Stimulated activated CD4-positive, alpha-beta T cell treated with anti-CD3 and anti-CD28 coated beads, Interleukin-1b, Interleukin-23, amount 100 ng/mL, for 24 hours (primary cell): ENCODE measurements at places on chromosomes 2 and 18.

DNA sequence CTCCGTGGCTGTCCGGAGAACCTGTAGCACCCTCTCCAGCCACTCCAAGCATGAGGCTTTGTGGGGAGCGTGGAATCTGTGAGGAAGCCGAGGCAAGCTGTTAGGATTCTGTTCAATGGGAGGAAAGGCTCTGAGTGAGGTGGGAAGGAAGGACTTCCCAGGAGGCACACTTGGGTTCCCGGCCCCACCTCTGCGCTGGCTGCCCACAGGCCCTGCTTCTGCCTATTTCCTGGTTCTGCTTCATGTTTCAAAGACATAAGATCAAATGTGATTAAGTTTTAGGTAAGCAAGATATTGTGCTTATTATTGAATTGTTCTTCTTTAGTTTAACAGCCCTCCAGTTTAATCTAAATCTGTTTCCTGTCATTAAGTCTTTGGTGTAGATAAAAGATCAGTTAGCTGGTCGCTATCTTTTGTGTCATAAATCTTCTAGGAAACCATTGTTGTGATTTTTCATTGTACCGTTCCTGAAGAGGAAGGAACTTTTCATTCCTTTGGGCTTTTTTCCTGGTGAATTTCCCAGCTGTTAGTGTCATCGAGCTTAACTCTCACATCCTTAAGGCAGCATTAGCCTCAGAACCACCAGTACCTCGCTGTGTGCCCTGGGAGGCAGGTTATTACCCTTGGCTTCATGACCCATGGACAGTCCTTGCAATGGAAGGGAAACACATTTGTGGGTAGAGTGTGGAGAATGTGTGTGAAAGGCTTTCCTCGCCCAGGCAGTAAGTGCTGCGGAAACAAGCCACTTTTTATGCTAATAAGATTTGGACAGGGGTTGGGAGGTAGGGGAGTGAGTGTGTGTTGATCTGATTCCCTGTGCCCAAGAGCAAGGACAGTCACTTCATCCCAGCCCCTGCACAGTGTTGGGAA lies 61.9 kb upstream of the ALPP start:
- no peak for DNase-seq

DNA sequence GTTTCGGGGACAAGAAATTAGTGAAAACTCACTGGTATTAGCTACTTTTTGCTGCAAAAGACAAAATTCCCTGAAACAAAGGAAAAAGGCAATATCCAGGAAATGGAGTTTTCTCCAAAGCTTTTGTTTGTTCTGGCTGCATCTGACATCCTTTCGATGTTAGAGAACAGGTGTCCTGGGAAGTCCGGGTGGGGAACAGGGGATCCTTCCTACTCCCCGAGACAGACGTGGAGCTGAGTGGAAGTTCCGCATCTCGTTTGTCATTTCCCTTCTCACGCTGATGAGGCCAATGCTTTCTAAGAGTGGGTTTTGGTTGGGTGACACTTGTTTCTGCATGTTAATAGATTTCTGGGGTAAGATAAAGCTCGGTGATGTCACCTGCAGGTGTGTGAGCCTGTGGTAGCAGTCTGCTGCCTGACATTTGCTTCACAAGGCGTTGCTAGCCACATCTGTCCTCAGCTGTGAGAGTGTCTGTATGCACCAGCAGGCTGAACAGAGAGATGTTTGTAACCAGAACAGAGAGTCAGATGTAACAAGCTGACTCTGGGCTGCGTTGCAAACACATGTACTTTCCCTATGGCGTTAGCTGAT lies 125.9 kb downstream of the ACOXL start:
- DNase-seq, result peak; percentile 43

DNA sequence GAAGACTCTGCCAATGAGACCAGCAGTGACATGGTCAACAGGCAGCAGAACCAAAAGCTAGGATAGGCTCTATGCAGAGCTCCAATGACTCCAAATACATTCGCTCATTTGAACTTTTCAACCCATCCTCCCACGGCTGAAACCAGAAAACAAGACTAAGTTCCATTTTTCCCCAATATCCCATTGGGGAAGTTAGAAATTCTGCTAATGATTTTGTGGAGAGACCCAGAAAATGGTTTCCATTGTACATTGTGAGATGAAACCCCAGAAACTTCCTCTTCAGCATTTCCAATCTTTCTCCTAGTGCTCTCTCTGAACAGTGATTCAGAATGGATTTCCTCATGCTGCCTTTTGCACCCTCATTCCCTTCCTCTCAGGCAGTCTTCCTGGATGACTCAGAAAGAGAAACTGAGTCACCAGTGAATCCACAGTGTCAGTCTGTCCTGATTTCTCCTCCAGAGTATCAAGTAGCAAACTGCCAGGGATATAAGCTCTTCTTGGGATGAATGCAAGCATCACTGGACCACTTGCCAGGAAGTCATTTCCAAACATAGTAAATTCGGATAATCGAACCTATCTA lies 467.7 kb upstream of the ID2 start:
- no peak for DNase-seq

- no peak for DNase-seq
Observed at GRCh38 chr2:218780851-218781690, 876 bp upstream of the CYP27A1 start.

GRCh38 chr2:75458201-75458600 lies 102.5 kb downstream of the EVA1A start:
- DNase-seq, result no peak

GRCh38 chr2:37389989-37390765 lies 45.7 kb downstream of the QPCT start:
- no peak for DNase-seq

DNA sequence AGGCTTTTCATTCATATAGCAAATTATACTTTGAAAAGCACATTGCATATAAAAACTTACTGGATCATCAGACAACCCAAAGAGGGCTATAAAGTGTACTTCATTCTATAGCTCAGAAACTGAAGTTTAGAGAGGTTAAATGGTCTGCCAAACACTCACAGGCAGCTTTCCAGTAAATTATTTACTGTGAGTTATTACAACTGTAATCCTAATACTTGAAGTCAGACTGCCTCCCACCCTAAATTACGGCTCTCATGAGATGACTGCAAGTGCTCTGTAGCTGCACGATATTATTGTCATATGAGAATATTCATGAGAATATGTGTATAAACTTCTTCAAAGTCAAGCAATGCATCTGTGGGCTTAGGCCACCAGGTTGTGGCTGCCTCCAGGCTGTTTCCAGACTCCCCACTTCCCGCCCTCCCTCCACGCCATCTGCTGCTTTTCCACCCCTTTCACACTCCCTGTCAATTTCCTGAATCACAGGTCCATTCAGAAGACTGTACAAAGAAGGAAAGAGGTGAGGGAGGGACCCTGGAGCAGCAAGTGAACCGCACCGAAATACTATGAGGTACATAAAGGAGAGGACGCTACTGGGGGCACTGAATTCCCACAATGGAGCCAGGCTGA lies 111.1 kb upstream of the SPOPL start:
- DNase-seq, result no peak

GRCh38 chr2:43228756-43229659 lies 2.6 kb upstream of the ZFP36L2 start:
- DNase-seq, result no peak

GRCh38 chr2:223460209-223460608 lies 142.0 kb downstream of the SCG2 start:
- no peak for DNase-seq

DNA sequence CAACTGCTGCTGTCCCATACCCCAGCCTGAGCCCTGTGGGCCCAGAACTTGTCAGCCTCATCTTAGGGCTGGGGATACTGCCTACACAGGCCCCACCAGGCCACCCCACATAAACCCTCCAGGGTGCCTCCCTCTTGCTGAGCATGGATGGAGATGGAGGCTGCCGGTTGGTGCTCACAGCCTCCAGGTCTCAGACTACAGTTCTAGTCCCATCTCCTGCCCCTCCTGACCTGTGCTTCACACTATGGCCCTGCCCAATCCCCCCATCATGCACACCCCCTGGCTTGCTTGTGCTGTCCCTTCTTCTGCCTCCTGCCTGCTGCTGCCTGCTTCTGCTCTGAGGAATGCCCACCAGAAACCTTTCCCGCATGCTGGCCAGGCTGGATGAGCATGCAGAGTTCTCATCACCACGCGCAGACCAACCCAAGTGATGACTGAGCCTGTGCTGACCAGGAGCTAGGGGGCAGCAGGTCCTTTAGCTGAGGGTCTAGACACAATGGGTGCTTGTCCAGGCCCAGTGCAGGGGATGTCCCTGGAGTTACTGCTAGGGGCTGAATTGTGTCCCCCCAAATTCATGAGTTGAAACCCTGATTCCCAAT lies 138.4 kb upstream of the HS6ST1 start:
- no peak for DNase-seq

- no peak for DNase-seq
Observed at GRCh38 chr2:158394453-158394852, 62.1 kb downstream of the CCDC148 start.

- no peak for DNase-seq
Observed at GRCh38 chr18:13471971-13472628, 253.5 kb downstream of the LDLRAD4 start.

GRCh38 chr2:43008388-43008787 lies 216.0 kb upstream of the HAAO start:
- no peak for DNase-seq

GRCh38 chr18:54261894-54262293 lies 7.4 kb upstream of the POLI start:
- DNase-seq, result peak; percentile 33

DNA sequence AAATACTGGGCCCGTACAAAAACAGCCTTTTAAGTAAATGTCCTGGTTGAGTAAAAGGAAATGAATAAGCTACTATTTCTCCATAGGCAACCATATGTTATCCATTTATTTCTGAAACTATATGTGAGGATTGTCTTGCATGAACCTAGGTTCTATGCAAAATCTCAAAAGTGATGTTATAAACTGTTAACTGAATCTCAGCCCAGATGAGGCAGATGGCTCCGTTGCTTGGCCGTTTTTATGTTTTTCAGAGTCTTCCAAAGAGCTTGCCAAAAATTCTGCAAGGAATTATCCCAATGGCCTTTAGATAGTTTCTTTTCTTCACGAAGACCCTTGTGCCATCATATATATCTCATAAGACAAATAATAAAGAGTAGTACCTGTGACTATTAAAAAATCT lies 1669.5 kb upstream of the DDX18 start:
- no peak for DNase-seq

DNA sequence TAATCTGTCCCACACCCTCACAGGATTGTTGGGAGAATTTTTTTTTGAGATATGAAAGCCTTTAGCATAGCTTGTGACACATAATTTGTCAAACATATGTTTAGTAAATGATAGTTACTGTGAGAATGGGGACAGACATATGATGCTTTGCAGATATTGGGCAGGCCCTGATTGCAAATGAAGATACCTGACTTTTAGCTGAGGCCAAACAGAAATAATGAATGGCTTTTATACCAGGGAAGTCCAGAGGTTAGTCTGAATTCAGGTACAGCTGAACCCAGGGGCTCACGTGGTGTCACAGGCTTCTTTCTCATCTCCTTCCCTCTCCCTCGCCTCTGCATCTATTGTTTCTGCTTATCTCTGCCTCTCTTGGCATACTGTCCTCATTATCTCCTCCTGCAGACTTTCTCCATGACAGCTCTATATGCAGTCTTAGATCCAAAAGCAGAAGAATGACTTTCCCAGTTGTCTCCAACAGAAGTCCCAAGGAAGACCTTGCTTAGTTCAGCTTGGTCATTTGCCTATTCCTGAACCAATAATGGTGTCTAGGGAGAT lies 4.9 kb upstream of the WNT10A start:
- no peak for DNase-seq

DNA sequence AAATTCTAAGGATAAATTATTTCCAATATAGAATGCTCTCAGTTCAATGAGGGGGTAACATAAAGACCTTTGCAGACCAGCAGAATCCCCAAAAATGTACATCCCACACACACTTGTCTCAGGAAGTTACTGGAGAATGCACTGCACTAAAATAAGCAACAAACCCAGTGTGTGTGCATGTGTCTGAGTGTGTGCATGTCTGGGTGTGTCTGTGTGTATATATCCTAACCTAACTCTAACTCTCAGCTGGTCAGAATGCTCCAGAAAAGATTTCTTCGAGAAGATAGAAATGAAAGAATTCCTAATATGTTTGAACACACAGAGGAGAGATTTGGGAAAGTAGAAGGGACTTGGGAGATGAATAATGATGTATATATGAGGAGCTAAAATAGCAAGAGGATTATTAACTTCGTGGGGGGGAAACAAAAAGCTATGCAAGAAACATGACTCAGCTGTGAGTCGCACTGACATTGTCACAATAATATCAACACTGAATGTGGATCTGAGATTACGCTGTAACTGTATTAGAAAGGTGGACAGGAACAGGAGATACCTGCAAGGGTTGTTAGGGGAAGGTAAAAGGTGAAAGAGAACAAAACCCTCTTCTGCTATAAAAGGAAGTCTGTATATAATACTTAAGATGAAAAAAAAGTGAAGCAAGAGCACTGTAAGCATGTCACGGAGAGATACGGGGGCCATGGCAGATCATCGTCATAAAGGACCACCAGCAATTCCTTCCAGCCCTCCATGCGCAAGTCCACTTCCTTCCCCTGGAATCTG lies 11.1 kb downstream of the COLEC12 start:
- no peak for DNase-seq

DNA sequence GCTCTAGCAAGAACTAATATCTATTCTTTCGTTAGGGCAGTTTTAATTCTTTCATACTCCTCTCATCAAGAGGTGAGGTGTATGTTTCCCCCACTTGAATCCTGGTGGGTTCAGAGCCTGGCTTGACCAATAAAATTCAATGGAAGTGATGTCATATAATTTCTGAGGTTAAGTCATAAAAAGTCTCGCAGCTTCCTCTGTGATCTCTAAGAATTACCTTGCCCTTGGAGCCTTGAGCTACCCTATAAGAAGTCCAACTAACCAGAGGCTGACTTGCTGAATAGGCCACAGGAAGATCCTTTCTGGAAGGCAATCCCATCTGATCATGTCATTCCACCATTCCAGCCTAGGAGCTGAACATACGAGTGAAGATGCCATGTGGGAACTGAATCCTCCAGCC lies 26.1 kb upstream of the INO80D start:
- DNase-seq, result no peak

DNA sequence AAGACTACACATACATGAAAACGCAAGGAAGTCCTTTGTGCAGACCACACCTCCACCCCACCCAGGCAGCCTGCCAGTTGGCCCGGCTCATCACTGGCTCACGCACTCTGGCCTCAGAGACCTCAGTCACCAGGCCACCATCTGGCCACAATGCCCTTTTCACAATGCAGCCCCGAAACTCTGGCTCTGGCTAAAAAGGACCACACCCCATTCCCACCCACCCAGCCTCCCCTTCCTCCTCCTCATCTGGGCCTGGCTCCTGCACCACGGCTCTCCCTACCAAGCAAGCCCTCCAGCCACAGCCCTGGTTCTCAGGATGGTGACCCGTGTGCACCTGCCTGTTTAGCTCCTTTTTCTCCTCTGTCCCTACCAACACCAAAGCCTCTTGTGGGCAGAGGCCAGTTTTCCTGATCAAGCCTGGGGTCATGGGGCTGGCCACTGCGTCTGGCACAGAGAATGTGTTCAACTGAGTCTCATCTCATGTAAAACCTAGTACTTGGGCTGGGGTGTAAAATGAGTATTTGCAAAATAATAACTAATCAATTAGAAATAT lies 7.4 kb downstream of the HDAC4 start:
- no peak for DNase-seq

- DNase-seq, result no peak
Observed at GRCh38 chr2:240114233-240114632, 21.9 kb downstream of the COPS9 start.
